Kidney epithelial cell (primary cell): ENCODE measurements at places on chromosomes 2 and 18.
A peak's percentile ranks its signal among the peaks of the same experiment; 100 is the strongest.

GRCh38 chr2:98436734-98437133 is 7.9 kb upstream of the INPP4A start:
- no peak for DNase-seq

DNA sequence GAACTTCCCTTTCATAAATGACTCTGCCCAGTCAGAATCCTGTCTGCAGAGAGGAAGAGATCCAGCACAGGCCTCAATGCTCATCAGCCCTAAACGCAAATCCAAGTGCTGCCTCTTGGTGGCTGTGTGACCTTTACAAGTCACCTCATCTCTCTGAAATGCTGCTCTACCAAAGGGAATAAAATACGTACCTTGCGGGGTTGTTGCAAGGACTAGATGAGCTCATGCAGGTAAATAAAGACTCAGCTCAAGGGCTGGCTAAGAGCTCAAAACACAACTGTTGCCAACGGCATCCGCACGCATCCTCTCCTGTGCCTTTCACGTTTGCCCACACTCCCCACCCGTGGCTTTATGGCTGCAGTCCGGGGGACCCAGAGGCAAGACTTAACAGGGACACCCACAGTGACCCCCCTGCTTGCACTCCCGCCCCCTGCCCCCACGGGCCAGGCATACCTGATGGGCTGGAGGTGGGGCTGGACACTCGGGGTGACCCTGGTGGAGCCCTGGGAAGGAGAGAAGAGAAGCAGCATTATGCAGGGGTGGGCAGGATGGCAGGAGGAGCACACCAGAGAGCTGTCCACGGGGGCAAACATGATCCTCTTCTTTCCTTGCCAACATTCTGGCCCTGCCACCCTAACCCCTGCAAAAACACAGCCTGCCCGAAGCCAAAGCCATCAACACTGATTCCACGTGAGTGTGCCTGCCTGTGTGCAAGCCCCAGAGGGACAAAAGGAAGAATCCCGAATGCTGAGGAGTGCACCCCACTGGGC is 102.6 kb downstream of the TNS1 start:
- DNase-seq, result no peak

DNA sequence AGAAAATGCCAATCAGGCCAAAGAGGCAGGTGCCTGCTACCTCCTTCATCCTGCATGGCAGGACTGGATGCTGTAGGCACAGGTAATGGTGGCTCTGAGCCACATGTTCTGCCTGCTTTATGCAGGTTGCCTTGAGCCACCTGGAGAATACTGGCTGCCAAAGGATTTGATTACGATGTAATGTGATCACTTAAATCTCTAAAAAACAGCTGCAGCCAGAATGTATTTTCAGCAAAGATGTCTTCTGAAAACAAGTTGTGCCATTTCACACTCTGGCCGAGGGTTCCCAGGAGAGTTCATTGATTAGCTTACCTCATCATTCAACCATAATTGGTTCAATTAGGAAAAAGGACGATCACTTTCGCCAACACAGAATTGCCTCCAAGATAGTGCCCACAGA is 17.9 kb upstream of the MSGN1 start:
- DNase-seq, result no peak

- DNase-seq, result no peak
Observed at GRCh38 chr2:15158100-15158499, 403.0 kb downstream of the NBAS start.

- DNase-seq, result no peak
Observed at GRCh38 chr2:69804416-69804815, 25.0 kb upstream of the GMCL1 start.

- no peak for DNase-seq
Observed at GRCh38 chr2:187988348-187988747, 303.3 kb upstream of the GULP1 start.

DNA sequence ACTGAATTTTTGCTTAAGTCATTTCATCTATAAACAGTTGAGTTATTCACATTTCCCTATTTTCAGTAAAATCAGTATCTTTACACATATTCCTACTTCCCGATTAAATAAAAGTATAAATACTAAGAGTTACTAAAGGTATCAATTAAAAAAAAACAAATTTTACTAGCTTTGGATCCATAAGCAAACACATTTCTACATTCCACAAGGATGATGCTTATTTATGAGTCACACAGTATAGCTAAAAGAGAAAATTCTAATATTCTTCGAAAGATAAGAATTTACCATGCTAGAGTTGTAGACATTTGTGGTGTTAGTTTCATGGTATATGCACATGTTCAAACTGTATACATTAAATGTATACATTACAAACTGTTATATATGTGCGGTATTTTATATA is 23.7 kb downstream of the PGAP1 start:
- no peak for DNase-seq

- no peak for DNase-seq
Observed at GRCh38 chr2:174336501-174337336, 2.0 kb downstream of the SP9 start.

- no peak for DNase-seq
Observed at GRCh38 chr2:188975497-188976102, 1.4 kb downstream of the COL3A1 start.

- DNase-seq, result no peak
Observed at GRCh38 chr2:182949052-182949451, 82.6 kb upstream of the FRZB start.

DNA sequence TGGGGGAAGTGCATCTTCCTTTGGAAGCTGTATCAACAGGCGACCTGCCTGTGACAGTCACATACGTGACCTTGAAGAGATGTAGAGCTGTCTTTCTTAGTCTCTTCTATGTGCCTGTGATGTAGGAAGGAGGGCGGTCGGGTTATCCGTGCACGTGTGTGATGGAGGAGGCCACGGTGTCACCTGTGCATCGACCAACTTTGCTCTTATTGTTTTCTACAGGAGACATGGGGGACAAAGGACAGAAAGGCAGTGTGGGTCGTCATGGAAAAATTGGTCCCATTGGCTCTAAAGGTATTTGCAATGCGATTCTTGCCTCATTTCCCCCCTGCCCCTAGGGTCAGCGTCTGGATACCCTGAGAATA is 20.7 kb upstream of the ALLC start:
- no peak for DNase-seq

- no peak for DNase-seq
Observed at GRCh38 chr2:152480821-152481399, 145.9 kb downstream of the FMNL2 start.

DNA sequence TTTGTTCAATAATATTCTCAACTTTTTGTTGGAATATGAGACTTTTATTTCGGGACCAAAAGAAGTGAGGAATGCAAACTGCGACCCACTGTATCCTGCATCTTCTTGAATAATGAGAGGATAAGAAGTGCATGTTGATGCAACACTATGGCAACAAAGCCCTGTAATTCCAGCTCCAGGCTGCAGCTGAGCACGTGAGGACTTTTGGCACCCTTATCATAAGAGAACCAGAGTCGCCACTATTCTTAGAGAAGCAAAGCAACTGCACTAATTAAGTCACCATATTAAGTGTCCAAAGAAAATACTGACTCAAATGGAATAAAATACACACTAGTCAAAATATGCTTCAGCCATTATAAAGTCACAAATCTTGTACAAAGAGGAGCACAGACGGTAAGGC is 65.8 kb downstream of the FAM210A start:
- no peak for DNase-seq

- DNase-seq, result peak; percentile 61
Observed at GRCh38 chr2:184646177-184646576, 47.8 kb downstream of the ZNF804A start.

- no peak for DNase-seq
Observed at GRCh38 chr2:1715184-1716013, 28.9 kb downstream of the PXDN start.

DNA sequence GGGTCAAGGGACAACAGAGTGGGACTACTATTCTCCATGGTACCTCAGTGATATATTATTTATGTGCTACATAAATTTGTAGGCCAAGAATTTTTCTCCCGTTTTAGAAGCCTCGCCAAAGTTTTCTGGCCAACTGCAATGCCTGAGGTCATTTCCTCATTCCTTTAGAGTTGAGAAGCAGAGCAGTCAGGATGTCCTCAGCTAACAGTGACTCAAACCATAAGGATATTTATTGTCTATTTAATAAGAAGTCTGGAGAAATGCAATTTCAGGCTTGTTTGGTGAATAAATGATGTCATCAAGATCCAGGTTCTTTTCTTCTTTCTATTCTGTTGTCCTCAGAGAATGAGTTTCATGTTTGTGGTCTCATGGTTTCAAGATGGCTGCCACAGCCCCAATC is 91.0 kb downstream of the ADCYAP1 start:
- peak; percentile 34 for DNase-seq

- no peak for DNase-seq
Observed at GRCh38 chr2:100243631-100244030, 78.7 kb downstream of the LONRF2 start.

- no peak for DNase-seq
Observed at GRCh38 chr2:39786761-39787522, 7.9 kb upstream of the THUMPD2 start.

GRCh38 chr2:10151462-10151861 is 28.9 kb downstream of the RRM2 start:
- no peak for DNase-seq

GRCh38 chr2:9663008-9663879 is 32.4 kb upstream of the YWHAQ start:
- no peak for DNase-seq

- peak; percentile 94 for DNase-seq
Observed at GRCh38 chr2:233350708-233351107, 3.6 kb upstream of the DGKD start.

DNA sequence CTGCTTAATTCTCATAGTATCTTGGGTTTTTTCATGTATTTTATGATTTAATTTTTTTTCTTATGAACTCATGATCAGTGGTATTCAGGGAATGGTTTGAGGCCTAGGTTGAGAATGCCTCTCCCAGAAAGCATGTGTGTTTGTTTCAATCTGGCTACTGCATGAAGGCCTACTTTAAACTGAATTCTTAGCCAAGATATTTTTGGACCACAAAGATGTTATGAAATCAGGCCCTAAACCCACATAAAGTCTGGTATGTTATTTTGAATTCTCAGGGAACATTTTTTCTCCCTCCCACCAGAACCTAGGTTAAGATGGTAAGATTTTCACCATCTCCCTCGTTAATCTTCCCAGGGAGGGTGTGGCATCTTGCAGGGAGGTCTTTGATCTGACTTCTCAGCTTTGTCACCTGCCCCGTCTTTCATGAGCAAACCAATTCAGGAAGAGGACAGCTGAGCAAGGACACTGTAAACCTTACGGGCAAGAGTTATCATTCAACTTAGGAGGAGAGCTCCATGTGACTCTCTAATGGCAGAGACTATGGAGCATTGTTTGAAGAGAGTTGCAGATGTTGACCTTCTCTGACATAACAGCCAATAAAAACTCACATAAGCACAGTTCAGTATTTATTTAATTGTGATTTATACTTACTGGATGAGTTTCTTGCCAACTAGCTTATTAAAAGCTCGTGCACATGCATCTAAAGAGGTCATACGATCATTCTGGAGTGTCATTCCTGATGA is 21.3 kb upstream of the ACKR3 start:
- DNase-seq, result no peak

- DNase-seq, result no peak
Observed at GRCh38 chr18:36595046-36595817, 233.6 kb downstream of the TPGS2 start.

DNA sequence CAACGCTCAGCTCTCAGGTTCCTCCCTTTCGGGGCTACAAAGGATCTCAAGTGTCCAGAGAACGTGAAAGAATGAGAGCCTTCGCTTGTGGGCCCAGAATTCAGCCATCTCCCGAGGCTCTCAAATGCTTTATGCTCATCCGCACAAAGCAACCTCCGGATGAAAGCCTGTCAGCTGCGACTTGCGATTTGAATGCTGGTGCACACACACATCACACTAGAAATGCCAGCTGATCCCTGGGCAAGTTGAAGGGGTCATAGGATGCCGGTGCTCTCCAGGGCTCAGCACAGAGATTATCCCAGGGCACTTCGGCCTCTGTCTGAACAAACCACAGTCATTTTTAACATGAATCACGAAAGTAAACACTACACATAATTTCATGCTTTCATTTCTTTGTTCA is 141.8 kb upstream of the MYT1L start:
- no peak for DNase-seq

DNA sequence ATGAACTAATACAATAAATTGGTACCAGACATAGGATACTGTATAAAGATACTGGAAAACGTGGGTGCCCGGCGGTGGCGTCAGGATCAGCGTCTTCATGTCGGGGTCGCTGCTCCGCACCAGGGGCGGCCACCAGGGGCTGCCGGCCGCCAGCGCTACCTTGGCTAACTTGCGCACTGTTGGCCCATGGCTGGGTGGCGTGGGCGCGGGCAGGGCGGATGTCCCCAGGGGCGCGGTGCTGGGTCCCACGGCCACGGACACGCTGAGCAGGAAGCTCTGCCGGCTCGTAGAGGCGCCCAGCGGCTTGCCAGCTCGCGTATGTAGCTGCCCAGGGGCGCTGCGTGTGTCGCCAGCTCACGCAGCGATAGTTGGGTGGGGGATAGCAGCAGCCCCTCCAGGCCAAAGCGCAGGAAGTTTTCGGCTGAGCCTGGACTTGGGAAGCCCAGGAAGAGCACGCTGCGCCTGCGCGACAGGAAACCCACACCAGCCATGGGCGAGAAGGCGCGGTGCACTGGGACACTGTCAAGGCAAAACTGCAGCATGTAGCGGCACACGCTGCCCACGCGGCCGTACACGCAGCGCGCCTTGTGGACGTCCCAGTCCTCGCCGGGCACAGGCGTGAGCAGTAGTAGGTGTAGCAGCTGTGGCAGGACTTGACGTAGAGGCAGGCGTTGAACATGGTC is 299.9 kb downstream of the CCDC74A start:
- no peak for DNase-seq

GRCh38 chr2:113886479-113887008 is 3.3 kb upstream of the ACTR3 start:
- DNase-seq, result peak; percentile 51

DNA sequence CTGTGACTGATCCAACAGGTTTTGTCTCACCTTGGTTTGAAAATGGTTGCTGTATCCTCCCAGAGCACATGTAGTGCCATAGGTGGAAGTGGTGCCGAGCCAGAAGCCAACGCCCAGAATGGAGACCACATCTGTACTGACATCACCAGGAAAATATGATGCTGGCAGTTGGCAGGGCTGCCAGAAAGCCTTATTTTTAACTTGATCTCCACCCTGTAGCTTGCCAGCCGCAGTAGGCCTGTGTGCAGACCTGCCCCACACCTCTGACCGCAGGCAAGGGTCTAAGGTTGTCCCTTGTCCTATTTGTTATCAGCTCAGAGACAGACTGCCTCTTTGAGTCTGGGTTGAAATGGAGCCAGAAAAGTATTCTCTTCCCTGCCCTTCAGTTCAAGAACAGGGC is 123.5 kb upstream of the EML6 start:
- DNase-seq, result no peak
